ENCODE measurements at places on chromosomes 2 and 18.

DNA sequence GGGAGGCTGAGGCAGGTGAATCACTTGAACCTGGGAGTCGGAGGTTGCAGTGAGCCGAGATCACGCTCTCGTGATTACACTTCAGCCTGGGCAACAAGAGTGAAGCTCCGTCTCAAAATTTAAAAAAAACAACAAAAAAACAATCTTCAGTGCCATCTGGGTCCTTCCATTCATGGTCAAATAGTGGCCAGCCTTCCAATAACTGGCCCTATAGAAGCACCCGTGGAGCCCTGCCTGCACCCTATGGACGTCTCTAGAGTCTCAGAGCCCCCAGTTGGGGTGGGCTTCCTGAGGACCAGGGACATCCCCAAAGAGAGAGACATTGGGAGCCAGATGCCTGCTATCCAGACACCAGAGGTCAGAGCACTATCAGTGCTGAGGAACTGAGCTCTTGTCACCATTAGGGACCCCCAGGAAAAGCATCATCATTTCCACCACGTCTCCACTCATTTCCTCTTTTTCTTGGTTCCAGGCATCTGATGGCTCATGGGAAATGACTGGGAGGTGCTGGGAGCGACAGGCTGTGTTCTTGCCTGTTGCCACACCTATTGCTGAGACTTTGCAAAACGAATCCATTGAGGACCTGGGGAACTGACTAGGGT lies 9.4 kb downstream of the NEU2 start:
- DNase-seq, result no peak

DNA sequence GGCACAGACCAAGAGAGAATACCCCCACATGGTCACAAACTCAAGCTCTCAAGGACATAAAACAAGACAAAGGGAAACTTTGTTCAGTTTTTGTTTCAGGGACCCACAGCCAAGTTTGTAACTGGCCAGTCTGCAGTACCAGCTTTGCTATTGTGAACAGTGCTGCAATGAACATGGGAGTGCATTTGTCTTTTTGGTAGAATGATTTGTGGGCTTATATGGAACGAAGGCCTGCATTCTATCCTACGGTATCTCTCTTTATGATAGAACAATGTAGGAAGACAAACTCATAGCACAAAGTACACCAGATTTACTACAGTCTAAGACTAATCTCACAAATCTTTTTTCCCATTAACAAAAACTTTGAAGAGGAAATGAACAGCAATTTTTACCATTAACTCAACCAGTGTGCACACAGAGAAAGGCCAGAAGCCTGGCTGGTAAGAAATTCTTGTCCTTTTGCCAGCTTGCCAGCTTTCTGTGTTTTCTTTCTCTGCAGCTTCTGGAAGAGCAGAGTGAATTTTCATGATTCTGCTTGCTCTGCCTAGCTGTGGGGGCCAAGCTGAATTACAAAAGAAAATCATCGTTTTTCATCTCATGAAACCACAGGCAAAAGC lies 37.1 kb upstream of the FEZ2 start:
- no peak for DNase-seq

- DNase-seq, result no peak
Observed at GRCh38 chr2:161586517-161587167, 37.6 kb upstream of the SLC4A10 start.

DNA sequence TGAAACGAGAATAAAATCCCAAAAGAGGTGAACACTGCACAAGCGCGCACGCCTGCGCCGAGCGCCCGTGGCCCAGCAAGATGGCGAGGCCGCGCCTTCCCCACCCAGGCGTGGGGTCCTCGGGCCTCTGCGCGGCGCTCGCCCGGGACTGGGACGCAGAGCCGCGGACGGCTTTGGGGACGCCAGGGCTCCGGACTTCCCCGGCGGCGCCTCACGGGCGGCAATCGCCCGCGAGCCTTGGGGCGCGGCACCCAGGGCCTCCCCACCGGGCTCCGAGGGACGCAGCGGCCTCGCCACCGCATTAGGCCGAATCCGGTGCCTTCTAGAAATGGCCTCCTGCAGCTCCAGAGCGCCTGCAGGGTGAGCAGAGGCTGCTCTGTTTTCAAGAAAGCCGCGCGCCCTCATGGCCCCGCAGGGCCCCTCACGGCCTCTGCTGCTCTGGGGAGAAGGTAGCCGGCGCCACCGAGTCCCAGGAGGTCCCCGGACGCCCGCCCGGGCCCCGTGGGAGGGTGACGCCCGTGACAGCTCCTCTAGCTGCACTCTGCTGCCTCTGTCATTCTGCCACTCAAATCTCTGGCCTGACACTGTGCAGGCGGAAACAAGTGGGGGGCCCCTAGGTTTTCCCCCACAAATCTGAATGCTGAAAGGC lies 35.9 kb upstream of the POMC start:
- DNase-seq, result no peak

DNA sequence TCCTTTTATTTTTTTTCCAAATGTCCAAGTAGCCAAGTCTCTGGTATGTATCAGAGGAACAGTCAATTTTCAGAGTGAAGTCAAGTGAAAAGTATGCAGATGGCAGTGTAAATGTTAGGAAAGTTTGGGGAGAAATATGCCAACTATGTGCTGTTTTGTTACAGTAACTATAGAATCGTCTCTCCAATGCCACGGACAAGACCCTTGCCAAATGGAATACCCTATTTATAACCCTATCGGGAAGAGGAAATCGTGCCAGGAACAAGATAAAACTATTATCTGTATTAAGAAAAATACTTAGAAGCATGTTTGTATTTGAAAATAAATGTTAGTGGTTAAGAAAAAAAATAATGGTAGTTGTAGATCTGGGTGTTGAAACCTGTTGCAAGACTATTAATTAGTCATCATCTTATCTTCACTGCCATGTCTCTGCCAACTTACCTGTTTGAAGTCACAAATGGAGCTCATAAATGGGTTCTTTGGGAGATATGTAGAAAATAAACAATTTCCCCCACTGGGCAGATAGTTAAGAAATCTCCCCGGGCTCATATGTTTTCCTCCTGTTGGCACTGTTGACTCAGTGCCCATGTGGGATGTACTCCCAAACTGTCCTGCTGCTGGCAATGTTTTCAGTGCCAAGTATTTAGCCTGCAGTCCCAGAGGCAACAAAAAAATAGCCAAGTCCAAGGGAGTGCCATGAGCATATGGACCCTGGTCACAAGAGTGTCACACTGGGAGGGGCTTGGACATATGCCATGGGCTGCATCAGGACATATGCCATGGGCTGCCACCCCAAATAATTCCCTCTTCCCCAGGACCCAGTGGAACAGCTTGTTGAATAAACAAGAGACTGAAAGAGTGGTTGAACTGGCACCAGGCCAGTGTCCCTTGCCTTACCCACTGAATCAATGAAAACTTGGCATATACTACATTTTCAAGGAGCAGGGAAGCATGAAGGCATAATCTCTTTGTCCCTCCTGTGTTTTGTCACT lies 366.9 kb downstream of the OSR1 start:
- peak; percentile 65 for DNase-seq

DNA sequence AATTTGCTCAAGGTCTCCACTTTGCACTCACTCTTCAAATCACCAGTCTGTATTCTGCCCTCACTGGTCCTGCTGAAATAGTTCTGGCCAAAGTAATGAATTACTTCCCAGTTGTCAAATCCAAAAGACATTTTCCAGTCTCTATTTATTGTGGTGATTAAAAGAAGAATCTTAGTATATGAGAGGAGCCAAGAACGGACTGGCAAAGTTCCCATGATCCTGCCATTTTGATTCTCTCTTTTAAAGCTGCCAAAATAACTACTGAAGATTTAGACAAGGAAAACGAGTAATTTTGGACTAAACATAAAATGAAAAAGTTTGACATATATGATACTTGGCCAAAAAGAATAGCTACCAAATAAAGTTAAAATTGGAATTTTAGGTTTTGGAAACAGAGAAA lies 12.0 kb downstream of the THSD7B start:
- no peak for DNase-seq

GRCh38 chr18:55301824-55302166 lies 286.2 kb downstream of the TCF4 start:
- DNase-seq, result no peak

- DNase-seq, result peak; percentile 79
Observed at GRCh38 chr2:109331896-109332848, 203.2 kb downstream of the SH3RF3 start.

- DNase-seq, result no peak
Observed at GRCh38 chr2:165825041-165825440, 31.0 kb upstream of the GALNT3 start.

GRCh38 chr2:164073101-164074074 lies 337.6 kb upstream of the FIGN start:
- no peak for DNase-seq

DNA sequence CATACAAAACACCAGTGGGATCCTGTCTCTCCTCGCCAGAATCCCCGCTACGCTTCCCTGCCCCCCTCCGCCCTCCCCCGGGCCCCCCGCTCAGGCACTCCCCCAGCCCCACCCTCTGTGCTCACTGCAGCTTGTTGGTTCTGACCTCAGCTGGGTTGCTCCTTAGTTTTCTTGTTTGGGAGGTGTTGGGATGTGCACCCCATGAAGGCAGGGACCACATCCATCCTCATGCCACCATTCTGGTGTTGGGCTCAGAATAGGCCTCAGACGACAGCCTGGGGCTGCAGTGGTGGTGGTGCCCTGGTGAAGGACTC lies 4.6 kb downstream of the SNED1 start:
- DNase-seq, result no peak

DNA sequence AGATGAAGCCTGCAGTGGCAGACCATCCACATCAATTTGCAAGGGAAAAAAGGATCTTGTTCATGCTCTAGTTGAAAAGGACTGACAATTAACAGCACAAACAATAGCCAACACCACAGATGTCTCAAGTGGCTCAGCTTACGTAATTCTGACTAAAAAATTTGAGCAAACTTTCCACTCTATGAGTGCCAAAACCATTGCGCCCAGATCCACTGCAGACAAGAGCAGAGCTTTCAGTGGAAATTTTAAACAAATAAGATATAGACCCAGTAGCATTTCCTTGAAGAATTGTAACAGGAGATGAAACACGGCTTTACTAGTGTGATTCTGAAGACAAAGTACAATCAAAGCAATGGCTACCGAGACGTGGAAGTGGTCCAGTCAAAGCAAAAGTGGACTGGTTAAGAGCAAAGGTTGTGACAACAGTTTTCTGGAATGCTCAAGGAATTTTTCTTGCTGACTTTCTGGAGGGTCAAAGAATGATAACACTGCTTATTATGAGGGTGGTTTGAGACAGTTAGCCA lies 12.0 kb upstream of the ZNF396 start:
- DNase-seq, result no peak

DNA sequence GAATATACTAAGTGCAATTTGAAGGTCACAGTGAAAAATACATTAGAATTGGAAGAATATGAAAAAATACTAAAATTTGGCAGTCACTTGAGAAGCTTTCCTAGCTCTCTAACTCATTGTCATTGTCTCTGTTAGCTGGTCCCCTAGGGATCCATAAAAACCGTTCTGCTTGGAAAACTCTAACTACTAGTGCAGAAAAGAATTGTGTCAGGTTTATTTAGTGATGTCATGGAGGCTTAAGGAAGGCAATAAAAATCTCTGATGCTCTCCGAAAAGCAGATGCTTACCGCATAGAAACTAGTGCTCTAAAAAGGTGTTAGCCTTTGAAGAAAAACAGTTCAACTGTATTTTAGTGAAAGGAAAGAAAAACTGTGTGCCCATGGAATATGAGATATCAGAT lies 150.1 kb upstream of the DLGAP1 start:
- DNase-seq, result no peak

DNA sequence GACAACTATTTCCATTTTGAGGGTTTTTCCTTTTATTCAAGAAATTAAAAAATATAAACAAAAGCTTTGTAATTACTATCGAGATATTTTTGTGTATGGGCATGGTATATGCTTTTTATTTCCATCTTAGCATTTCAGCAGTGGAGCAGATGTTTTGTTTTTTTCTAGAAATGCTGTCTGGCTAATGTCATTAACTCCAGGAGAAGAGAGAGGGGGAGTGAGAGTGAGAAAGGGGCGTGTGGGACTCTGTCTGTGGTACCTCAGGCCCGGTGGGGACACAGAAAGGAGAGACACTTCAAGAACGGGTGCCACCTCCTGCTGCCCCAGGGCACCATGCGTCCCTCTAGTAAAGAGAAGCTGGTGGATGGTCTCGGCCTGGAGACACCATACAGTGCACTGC lies 34.7 kb downstream of the MYT1L start:
- no peak for DNase-seq

- DNase-seq, result peak; percentile 79
Observed at GRCh38 chr18:13800505-13801259, 23.3 kb upstream of the MC5R start.

- no peak for DNase-seq
Observed at GRCh38 chr18:25842665-25843064, 247.7 kb downstream of the SS18 start.

DNA sequence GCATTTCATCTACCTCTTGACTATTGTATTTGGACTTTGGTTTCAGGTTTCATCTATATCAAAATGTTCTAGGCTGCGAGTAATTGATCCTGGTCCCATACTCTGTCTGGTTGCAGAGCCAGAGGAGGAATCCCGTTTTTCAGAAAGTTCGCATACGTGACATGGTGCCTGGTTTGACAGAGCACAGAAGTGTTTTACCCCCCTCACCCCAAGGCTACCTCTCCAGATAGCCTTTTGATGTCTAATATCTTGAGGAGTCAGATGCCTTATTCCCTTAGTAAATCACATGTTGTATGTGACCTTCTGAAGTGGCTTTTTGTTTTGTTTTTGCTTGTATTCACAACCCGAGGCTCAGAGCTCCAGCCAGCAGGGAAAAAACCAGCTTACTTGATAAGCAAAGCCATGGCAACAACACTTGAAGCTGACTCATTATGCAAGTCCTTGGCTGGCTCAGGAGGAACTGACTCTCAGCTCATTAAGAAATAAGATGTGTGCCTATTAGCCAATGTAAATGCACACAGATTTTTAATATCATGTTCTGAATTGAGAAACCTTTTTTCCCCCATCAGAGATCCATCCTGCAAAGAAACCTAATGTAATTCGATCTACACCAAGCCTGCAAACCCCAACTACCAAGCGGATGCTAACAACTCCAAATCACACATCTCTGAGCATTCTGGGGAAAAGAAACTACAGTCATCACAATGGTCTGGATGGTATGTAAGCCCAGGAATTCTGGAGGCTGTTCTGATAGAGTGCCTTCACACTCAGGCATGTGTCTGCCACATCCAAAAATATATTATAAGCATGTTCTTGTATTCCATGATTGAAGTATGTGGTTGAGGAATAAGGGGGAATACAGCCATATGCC lies 41.4 kb downstream of the OXER1 start:
- peak; percentile 33 for DNase-seq

- DNase-seq, result no peak
Observed at GRCh38 chr18:8469544-8470130, 139.6 kb upstream of the RAB12 start.

DNA sequence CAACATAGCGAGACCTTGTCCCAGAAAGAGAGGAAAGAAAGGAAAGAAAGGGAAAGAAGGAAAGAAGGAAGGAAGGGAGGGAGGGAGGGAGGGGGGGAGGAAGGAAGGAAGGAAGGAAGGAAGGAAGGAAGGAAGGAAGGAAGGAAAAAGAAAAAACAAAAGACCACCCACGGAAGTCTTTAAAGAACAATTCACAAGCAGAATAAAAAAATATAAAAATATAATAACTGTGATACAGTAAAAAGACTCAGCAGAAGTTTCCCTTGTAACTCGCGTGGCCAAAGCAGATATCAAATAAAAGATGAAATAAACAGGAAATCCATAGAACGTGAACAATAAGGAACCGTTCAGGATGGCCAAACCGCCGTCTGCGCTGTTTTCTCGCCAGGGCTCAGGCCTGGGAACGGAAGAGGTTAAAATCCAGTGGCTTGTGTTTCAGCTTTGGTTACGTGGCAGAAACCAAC lies 1.2 kb upstream of the SLC1A4 start:
- DNase-seq, result no peak

All from left ventricle myocardium superior (tissue), 1 donor.